ENCODE measurements at places on chromosomes 3 and 15. TPM values are rescaled to one million over a fixed set of nuclear protein-coding genes. Genes with fewer than 3 reads are reported as not detected.
A peak's percentile ranks its signal among the peaks of the same experiment; 100 is the strongest.

SLC28A2 gene
- not detected for total RNA-seq

A4GNT gene
- total RNA-seq = not detected

MINDY2 gene
- 26.1 TPM for total RNA-seq

CPLX3 gene
- total RNA-seq = not detected

WDR76 gene
- 2.7 TPM for total RNA-seq

DNA sequence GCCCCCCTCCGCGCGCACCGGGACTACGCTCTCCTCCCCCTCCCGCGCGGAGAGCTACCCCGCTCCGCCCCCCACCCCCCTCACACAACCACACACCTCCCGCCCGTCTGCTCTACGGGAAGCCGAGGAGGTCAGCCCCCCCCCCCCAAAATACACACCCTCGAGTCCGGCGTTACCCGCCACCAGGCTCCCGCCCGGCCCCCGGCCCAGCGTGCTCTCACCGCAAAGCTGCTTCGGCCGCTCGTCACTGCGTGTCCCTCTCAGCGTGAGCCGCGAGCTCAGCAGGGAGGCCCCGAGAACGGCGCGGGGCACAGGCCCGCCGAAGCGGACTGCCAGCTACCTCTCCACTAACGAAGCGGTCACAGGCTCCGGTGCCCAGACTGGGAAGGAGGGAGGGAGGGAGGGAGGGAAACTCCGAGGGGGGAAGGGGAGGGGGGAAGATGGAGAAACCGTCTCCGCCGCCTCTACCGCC, 252 bp downstream of the SIN3A start:
- no peak for DNase-seq

DNA sequence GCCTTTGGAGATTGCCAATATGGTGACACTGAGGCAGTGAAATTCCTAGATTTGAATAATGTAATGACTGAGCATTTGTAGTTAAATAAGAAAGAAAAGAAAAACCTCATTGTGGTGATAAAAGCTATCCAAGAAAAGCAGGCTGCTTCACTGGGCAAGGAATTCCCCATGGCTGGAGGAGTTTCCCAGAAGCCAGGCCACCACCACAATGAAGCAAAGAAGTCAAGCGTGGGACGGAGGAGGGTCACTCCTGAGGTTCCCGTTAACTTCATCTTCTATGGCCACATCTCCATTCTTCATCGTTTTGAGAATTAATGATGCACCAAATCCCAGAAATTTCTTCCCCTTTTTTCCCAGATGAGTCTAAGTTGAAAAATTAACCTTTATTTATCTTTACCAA, 185.8 kb upstream of the BCL6 start:
- DNase-seq = no peak

DNA sequence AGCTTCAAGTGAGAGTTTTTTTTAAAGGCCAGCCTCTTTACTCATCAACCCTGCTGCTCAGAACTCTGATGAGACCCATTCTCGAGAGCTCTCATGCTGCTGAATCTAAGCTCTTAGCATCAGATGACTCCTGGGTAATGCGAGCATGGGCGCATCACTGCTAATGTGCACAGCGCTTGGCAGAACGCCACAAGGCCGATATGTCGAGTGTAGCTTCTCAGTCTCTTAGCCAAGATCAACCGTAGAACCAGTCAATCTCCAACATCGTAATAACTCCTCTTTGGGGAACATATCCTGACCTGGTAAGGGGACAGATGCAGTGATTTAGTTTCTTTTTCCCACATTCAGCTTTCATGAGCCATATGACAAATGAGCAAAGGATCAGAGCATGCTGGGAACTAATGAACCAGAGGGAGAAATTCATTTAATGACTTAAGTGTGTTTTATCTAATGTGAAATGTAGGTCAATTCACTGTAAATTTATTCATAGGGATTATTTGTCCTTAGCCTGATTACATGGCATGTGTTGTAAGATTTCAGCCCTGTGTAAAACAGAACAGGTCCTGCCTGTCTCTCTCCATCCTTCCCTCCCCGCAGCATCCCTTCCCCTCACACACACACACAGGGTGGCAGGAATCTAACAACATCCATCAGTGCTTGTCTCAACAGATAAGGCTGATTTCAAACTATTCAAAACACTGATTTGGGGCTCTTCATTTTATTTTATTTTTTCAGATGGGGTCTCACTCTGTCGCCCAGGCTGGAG, 195.4 kb upstream of the C2CD4B start:
- no peak for DNase-seq

GRCh38 chr15:48493763-48494225, 151.7 kb downstream of the FBN1 start:
- DNase-seq = no peak

GRCh38 chr3:196792771-196793170, 53.1 kb downstream of the PAK2 start:
- peak; percentile 9 for DNase-seq

DNA sequence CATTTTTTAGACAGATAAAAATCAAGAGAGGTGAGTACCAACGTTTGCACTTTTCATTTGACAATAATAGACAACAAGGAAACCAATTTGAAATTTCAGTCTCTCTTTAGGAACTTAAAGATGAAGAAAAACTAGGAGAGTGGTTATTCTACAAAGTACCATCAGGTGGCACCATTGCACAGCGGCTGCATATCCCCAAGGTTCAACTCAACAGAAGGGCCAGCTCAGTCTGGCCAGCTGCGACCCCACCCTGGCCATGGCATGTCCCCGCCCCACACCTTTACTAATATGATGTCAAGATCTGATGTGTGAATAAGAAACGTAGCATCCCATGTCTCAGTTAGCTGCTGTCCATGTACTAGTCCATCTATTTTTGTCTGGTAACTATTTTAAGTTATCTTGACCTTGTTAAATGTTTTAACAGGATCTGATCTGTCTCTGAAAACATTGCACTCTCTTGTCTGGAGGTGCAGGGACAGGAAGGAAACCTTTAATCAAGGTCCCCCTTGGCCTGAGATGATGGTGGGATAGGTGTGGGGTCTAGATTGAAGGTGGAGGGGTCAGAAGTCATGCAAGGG, 35.5 kb upstream of the CGNL1 start:
- DNase-seq = no peak

DNA sequence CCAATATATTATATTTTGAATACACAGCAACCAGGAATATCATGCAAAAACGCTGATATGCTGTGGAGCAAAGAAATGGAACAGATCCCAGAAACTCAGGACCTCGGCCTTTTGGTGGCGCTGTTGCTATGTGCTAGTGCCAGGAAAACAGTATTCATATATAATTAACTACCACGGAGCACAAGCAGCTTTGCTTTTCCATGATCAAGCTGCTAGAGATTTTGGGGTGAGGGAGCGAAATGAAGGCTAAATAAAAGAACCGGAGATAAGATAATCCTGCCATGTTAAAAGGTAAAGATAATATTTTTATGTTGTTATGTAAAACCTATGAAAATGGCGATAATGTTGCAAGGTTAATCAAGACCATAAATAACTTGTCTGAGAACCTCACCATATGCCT, 157.7 kb upstream of the FAM3D start:
- peak; percentile 38 for DNase-seq

- DNase-seq = no peak
Observed at GRCh38 chr15:61248790-61249189, 19.7 kb upstream of the RORA start.

DNA sequence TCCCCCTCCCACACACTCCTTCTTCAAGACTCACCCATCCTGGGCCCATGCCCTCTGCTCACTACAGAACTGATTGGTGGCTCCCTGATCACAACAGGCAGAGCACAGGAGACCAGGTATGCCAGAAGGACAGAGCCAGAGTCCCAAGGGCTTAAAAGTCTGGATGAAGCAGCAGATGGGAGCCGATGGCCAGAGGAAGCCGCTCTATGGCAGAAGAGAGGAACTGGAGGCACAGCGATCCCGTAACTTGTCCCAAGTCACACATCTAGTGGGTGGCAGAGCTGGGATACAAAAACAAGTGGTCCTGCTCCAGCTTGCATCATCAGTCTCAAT, 20.7 kb downstream of the ITGA11 start:
- DNase-seq = no peak

- DNase-seq = no peak
Observed at GRCh38 chr3:171453180-171453886, 6.9 kb downstream of the TNIK start.

DNA sequence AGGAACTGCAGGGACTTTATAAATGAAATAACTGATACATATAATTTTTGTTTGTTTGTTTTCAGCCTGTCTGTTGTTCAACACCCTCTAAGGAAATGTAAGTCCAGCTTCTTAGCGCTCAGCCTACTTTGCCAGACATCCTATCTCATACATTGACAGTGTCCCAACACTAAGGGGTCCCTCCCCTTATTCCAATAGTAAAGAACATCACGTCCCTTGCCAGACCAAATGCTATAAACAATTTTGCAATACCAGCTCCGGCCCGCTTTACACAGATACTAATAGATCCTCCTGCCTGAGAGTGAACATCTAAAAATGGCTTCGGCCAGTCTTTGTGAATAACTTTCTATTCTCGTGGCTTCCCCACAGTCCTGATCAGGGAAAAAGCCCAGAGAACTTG, 4.5 kb upstream of the TAFA4 start:
- DNase-seq = no peak

GRCh38 chr3:71919572-71919971, 134.6 kb upstream of the PROK2 start:
- DNase-seq = no peak

GRCh38 chr15:88125576-88125975, 131.0 kb downstream of the NTRK3 start:
- DNase-seq = peak; percentile 9

All from tibial nerve (tissue), 4 donors.